ENCODE measurements at places on chromosomes 5 and 9.

DNA sequence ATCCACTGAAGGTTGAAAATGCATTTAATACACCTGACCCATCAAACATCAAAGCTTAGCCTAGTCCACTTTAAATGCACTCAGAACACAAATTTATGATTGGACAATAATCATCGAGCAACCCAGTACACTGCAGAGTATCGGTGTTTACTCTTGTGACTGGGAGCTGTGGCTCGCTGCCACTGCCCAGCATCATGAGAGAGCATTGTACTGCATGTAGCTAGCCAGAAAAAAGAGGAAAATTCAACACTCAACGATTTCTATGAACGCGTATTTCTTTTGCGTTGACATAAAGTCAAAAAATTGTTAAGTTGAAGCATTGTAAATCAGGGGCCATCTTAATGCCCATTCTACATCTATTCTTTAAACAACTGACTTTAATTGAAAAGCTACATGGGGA is 95.1 kb upstream of the CD180 start:
- no peak for DNase-seq

GRCh38 chr5:152376886-152377285 is 28.2 kb downstream of the NMUR2 start:
- no peak for DNase-seq

- DNase-seq: no peak
Measured at GRCh38 chr5:128118214-128118613, 34.6 kb downstream of the SLC12A2 start.

- DNase-seq: no peak
Measured at GRCh38 chr5:139739150-139739974, 56.2 kb upstream of the PSD2 start.

GRCh38 chr5:58011301-58011700 is 448.6 kb downstream of the PLK2 start:
- DNase-seq: no peak

DNA sequence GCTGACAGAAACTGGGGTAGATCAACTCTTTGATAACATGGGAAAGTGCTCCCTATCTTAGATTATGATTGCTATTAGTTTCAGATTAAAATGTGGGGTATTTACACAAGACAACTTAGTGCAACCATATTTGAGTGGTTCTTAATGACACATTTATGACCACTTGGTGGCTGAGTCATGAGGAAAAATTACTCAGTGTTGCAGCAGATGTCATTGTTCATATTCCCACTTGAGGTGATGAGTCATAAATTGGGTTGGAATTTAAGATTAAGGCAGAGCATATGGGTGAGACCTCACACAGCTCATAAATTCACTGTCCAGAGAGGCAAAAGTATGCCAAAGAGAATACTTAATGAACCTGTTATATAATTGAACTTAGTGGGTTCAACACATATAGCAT is 408.3 kb downstream of the DMRT2 start:
- DNase-seq: no peak

DNA sequence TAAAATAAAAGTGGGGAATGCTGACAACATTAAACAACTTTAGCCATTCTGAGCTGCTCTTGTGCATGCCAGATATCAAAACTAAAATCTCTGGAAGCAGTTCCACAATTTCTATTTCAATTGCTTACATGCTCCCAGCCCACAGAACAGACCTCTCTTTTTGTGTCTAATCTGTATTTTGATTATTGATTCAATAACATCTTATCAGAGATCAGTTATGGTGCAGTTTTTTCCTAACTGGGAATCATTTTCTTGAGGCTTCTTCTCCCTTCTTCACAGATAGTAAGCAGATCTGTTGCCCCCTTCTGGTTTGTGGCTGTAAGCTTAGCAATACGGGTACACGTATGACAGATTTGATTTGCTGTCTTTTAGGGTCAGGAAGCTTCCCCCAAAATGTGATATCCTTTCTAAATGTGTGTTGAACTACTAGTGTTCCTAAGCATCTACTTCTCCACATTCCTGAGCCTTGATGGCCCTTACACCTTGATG is 39.4 kb downstream of the MRPS27 start:
- DNase-seq: no peak

- no peak for DNase-seq
Measured at GRCh38 chr5:87851603-87852002, 417.0 kb downstream of the TMEM161B start.

DNA sequence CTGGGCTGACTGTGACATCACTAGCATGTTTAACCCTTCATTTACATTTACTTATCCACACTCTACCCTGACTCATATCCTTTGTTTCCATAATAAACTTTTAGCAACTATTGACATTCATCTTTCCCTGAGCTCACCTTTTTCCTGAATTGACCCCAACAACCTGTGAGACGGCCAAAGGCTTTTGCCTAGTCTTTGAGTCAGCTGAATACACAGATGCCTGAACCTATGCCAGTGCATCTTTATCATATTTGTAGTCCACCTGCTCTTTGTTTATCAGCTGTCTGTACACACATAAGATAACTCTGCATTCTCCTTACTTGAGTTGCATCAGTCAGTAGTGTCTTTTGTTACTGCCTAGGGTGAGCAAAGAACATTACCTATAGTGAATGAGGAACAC is 128.5 kb upstream of the HMHB1 start:
- no peak for DNase-seq

- no peak for DNase-seq
Measured at GRCh38 chr5:121108725-121109124, 644.6 kb downstream of the PRR16 start.

DNA sequence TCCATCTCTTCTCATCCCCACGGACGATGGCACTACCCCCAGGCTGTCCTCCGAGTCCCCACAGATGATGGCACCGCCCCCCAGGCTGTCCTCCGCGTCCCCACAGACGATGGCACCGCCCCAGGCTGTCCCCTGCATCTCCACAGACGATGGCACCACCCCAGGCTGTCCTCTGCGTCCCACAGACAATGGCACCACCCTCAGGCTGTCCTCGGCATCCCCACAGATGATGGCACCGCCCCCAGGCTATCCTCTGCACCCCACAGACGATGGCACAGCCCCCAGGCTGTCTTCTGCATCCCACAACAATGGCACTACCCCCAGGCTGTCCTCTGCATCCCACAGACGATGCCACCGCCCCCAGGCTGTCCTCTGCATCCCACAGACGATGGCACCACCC is 57.4 kb upstream of the PTCH1 start:
- DNase-seq: no peak

DNA sequence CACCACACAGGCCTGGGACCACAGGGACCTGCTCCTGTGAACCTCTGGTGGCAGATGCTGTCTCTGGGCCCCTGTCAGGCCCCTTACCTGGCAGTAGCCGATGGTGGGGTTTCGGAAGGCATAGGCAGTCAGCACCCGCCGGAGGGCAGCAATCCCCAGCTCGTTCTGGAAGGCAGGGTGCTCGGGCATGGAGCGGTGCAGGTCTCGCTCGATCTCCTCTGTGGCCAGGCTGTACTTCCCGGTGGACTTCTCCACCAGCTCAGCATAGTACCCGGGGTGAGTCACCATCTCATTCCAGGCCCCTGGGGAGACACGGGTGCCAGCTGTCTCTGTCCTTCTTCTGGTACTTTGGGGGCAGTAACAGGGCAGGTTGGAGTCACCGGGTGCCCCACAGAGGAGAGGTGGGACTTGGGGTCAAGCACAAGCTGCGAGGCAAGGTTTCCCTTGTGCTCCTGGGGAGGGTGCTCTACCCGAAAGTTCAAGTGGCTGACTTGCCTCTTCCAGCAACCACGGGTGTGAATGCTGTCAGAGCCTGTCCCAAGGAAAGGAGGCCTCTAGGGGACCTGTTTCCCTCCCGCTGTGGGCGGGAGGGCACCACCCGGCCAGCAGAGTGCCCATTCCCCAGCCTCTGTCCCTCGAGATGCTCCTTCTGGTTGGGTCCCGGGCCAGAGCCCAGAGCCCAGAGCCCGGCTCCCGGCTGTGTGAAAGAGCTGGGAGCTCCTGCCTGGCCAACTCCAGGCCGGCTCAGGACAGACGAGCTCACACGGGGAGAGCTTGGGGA is 19.8 kb upstream of the MRNIP start:
- DNase-seq: no peak

GRCh38 chr5:150412319-150413175 is at the start of gene CD74:
TSS of gene CD74 (minus strand) at chr5:150412910. CDS start at chr5:150412749, 161 bp downstream.
- peak; percentile 78 for DNase-seq

GRCh38 chr5:60699288-60699608 is 718 bp downstream of the DEPDC1B start:
- no peak for DNase-seq

DNA sequence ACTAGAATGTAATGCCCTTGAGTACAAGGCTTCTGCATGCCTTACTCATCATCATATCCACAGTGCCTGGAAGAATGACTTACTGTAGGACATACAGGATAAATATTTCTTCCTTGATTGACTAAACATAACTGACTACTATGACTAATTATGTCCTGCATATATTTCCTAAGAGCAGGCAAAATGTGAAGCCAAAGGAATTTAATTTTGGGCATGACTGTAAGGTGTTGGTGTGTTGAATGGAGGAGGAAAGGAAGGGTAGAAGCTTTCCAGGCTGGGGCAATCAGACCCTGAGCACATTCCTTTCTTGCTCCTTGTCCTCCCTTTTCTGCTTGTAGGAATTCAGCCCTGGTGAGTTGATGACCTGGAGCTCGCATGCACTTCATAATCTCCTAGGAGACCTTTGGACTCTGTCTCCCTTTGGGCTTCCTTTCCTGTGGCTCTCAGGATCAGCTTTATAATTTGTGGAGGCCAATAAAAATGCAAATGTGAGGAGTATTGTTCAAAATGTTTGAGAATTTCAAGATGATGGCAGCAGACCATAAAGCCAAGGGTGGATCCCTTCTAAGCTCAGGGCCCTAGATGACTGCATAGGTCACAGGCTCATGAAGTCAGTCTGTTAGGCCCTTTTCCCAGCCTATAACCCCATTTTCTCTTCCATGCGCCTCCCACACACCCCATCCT is 174.0 kb downstream of the HMHB1 start:
- no peak for DNase-seq

DNA sequence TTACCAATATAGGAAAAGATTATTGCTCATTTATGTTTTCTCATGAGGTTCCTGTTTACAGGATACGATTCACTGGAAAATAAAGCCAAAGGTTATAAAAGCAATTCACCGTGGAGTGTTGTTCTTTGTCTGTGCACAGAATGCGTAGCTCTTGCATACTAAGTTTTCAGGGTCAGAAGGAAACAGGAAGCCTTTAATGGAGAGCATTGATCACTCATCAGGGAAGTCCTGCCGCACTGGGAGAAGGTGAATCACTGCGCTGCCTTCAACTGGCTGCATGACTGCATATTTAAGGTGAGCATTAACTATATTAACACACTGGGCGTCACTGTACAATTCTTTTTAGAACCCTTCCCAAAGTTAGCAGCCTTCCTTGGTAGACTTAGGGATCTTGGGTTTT is 74.1 kb upstream of the SYK start:
- DNase-seq: no peak

DNA sequence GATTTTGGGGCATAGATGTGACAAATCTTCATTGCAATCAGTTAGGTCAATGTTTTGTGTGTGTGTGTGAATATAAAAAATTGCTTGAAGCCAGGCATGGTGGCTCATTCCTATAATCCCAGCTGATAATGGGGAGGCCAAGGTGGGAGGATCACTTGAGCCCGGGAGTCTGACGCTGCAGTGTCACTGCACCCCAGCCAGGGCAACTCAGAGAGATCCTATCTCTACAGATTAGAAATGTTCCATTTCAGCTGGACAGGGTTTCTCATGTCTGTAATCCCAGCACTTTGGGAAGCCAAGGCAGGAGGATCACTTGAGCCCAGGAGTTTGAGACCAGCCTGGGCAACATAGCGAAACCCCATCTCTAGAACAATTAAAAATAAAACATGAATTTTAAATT is 11.5 kb downstream of the OR2V2 start:
- DNase-seq: no peak

DNA sequence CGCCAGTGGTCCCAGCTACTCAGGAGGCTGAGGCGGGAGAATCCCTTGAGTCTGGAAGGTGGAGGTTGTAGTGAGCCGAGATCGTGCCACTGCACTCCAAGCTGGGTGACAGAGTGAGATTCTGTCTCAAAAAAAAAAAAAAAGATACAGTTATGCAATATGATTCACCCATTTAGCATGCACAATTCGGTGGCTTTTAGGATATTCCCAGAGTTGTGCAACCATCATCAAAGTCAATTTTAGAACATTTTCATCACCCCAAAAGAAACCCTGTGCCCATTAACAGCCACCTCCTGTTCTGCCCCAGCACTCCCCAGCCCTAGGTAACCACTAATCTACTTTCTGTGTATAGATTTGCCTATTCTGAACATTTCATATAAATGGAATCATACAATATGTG is 4.3 kb upstream of the DHFR start:
- no peak for DNase-seq

- DNase-seq: no peak
Measured at GRCh38 chr5:141383345-141383744, 803 bp downstream of the PCDHGA7 start.

DNA sequence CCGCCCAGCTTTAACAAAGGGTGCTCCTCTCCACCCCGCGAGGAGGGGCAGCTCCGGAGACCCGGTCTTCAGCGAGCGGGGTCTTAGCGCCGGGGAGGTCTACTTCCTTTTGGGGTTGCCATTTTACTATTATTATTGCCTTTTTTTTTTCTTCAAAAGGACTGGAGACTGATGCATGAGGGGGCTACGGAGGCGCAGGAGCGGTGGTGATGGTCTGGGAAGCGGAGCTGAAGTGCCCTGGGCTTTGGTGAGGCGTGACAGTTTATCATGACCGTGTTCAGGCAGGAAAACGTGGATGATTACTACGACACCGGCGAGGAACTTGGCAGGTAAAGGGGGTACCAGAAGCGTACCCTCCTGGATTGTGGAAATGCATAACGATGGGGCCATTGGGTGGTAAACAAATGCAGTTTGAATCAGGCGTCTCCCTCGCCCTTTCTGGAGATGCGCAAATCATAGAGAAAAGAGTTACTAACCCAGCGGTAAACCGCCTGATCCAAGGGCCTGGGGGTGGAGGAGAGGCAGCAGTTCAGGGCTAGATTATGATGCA is 1.2 kb downstream of the DAPK1 start:
- no peak for DNase-seq

DNA sequence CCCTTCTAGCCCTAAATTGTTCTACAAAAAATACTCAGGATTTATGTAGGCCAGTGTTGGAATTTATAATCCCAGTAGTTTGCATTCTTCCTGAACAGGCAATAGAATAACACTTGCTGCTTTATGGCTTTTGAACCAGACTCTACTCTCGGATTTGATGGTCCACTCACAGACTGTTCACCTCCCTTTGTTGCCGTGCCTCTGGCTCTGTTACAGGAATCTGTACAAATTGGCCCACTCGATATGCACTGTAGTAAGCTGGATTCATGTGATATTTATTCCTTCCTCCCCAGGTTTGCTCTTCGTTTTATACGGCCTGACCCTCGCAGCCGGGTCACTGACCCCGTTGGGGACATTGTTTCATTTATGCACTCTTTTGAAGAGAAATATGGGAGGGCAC is 43.7 kb downstream of the FAF2 start:
- no peak for DNase-seq

All from stimulated activated CD8-positive, alpha-beta memory T cell treated with anti-CD3 and anti-CD28 coated beads, Interleukin-15, amount 100 ng/mL, for 1 hour (primary cell).